ENCODE measurements at places on chromosomes 1 and 21.

DNA sequence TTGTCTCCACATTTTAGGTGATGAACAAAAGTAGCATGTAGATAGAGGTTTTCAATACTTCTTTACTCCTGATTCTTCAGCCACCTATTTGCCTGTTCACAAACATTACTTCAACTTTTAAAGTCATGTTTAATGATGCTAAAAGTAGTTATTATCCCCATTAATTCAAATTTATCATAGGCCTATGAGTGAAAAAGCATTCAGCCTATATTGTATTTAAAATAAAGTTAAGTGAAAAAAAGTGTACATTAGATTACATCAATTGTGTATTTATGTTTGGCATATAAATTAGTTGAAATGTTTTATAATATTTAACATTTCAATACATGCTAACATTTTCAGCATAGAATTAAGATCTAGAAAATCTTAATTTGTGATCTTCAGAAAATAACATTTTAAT lies 10.5 kb downstream of the CDKN2C start:
- DNase-seq = no peak

DNA sequence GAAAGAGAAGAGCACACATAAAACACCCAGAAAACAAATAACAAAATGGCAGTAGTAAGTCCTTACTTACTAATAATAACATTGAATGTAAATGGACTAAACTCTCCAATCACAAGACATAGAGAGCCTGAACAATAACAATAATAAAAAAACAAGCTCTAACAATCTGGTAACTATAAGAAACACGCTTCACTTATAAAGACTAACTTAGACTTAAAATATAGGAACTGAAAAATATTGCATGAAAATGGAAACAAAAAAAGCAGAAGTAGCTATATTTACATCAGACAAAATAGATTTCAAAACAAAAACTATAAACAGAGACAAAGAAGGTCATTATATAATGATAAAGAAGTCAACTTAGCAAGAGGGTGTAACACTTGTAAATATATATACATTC lies 83.1 kb upstream of the LYPLAL1 start:
- DNase-seq = no peak

- DNase-seq = no peak
Observed at GRCh38 chr1:186976700-186977099, 148.0 kb downstream of the PLA2G4A start.

DNA sequence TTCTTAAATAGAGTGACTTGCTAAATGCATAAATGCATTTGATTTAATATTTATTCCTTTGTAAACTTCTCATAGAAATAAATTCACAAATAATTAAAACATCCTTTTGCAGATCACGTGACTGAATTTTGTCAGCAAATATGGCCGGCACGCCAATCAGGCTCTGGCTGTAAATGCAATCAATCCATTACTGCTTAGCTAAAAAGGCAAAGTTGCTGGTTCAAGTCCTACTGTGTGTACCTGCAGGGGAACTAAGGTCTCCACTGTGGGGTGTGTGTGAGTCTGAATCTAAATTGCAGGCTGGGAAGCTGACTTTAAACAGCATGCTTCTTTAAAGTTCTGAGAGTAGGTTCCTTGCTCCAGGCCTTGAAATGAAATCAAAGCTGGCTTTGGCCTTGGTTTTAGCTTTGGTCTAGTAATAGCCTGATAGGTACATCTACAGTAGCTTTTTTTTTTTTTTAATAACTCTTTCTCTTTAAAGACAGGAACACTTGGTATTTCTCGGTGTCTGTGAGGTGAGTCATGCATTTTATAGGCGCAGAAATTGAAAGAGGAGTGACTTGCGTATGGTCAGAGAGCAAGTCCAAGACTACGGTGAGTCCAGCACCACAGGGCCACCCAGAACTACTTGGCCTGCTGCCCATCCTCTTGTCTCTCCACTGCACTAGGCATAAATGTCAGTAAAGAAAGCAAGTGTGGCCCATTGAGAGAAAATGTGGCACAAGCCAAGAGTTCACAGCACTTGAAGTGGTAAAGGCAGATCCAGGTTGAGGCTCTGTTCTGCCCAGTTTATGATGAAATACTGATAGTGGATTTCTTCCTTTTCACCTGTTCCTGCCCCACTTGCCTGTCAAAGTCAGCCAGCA lies 36.2 kb upstream of the LYST start:
- peak; percentile 7 for DNase-seq

DNA sequence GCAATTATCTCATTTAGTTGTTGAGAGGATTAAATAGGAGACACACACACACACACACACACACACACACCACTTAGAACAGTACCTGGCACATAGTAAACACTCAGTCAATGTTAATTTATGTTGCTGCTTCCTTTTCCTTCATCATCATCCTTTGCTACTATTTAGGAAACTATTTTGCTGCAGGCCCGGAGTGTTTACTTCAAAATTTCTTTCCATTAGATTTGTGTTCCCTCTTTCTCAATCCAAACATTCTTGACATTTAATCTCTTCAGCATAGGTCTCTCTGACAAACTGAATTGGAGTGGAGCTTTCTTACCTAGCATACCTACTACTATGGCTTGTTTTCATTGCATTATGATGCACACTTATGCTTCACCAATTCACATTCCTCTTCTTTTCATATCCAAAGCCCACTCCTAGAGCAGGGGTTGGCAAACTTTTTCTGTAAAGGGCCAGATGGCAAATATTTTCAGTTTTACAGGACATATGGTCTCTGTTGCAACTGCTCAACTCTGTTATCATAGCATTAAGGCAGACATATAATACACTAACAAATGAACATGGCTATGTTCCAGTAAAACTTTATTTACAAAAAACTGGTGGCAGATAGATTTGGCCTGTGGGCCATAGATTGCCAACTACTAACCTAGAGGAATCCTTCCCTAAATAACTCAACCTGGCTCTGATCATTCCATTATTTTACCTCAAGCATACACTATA lies 49.5 kb downstream of the SCMH1 start:
- DNase-seq = no peak

- no peak for DNase-seq
Observed at GRCh38 chr21:41655259-41655658, 111.6 kb downstream of the RIPK4 start.

GRCh38 chr1:26768755-26769154 lies 19.0 kb upstream of the PIGV start:
- DNase-seq = peak; percentile 18

All from SW 1271 (cell line).